ENCODE measurements at places on chromosomes 1 and 21.

- ATAC-seq, result no peak
Measured at GRCh38 chr1:24606621-24607020, 36.5 kb upstream of the SRRM1 start.

GRCh38 chr1:59707178-59707791 lies 107.5 kb upstream of the HOOK1 start:
- peak; percentile 80 for ATAC-seq

DNA sequence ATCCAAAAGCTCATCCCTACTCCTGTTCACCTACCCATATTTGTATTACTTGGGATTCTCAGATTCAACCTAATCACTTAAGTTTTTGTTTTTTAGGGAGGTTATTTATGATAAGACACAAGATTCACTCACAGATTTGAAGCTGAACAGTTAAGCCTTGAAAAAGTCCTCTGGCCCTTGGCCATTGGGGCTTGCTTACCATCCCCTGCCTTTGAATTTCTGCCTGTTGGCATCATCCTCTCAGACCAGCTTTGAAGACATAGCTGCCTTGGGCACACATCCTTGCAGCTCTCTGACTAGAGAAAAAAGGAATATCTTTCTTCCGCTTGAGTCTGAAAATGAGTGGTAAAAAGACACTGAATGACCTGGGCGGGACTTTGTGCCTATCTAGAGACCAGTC lies 41.8 kb upstream of the RALGPS2 start:
- no peak for ATAC-seq

DNA sequence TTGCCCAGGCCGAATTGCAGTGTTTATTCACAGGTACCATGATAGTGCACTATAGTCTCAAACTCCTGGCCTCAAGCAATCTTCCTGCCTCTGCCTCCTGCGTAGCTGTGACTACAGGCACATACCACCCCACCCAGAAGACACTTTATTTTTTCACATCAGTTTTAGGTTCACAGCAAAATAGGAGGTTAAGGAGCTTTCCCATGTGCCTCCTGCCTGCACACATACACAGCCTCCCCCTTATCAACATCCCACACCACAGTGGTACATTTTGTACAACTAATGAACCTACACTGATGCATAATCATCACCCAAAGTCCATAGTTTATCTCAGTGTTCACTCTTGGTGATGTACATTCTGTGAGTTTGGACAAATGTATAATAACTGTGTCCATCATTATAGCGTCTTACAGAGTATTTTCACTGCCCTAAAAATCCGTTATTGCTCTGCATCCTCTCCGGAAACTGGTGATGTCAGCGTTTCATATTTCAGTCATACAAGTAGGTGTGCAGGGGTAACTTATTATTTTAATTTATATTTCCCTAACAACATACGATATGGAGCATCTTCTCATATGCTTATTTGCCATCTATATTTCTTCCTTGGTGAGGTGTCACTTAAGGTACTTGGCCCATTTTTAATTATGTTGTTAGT lies 23.2 kb downstream of the OR13G1 start:
- ATAC-seq, result no peak

DNA sequence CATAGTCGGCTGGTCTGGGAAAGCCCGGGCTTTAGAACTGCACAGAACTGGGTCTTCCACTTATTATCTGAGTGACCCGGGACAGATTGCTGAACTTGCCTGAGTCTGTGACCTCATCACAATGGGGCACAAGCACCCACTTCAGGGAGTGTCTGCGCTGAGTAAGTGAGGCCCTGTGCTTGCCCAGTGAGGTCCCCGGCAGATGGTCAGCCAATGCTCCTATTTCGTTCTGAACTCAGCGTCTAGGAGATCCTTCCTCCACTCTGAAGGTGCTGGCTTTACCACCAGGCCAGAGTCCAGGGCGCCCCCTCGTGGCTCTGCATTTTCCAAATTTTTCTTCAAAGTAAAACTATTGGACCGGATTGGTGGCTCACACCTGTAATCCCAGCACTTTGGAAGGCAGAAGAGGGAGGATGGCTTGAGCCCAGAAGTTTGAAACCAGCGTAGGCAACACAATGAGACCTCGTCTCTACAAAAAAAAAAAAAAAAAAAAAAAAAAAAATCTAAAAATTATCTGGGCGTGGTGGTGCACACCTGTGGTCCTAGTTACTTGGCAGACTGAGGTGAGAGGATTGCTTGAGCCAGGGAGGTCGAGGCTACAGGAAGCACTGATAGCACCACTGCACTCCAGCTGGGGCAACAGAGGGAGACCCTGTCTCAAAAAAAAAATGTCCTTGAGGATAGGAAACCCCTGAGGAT lies 61.7 kb downstream of the FCRL5 start:
- no peak for ATAC-seq

- no peak for ATAC-seq
Measured at GRCh38 chr21:32367158-32367557, 25.7 kb downstream of the URB1 start.

- ATAC-seq, result no peak
Measured at GRCh38 chr1:204260601-204261197, 46.9 kb upstream of the GOLT1A start.

GRCh38 chr1:32878637-32879041 lies 7.7 kb upstream of the HPCA start:
- no peak for ATAC-seq

GRCh38 chr1:61348025-61348665 lies 265.8 kb downstream of the NFIA start:
- no peak for ATAC-seq

DNA sequence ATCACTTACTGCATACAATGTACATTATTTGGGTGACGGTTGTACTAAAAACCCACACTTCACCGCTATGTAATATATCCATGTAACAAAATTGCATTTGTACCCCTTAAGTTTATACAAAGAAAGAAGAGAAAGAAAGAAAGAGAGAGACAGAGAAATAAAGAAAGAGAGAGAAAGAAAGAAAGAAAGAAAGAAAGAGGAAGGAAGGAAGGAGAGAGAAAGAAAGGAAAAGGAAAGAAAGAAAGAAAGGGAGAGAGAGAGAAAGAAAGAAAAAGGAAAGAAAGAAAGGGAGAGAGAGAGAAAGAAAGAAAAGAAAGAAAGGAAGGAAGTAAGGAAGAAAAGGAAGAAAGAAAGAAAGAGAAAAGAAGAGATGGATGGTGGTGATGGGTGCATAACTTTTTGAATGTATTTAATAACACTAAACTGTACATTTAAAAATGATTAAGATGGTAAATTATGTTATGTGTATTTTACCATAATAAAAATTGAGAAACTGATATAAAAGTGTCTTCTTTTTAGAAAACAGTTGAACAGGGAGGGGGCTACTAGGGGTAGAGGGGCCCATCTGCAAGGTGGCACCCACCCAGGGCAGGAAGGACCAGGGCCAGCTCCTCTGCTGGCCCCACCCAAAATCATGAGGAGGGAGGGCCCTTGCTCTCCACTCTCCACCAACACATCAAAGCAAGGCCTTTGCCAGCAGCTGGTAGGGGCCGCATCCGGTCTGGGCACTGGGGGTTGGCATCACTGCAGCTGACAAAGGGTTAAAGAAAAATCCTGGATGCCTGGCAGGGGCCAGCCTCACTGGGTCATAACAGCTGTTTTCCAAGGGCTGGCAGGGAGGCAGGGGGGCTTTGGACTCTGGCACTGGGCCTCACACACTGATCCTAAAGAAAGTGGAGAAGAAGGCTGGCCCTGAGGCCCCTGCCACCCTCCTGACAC lies 153.9 kb upstream of the EDN2 start:
- no peak for ATAC-seq

DNA sequence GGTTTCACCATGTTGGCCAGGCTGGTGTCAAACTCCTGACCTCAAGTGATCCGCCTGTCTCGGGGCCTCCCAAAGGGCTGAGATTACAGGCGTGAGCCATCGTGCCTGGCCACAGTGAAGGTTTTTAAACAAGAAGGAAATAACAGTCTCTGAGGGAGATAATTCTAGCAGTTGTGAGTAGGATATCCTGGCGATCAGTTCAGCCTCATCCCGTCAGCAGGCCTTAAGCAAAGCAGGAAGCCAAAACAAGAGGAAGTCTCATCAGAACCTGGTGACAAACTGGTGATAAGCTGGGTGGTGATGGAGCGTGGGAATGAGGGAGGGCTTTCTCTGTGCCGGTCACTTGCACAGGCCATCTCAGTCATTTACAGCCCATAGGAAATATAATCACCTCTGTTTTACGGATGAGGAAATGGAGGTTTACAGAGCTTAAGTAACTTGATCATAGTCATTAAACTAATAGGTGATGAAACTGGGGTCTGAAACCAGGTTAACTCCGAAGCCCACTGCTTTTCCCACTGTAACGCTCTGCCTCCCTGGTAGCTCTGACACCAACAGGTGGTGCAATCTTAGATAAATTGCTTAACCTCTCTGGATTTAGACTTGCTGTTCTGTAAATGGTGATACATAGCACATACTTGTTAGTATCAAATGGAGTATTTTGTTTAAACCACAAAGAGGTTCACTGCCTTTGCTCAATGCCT lies 40.8 kb upstream of the A3GALT2 start:
- ATAC-seq, result no peak

- no peak for ATAC-seq
Measured at GRCh38 chr1:184366997-184367396, 19.8 kb upstream of the C1orf21 start.

GRCh38 chr1:248045209-248045608 lies 1.4 kb upstream of the OR2L3 start:
- ATAC-seq, result no peak

DNA sequence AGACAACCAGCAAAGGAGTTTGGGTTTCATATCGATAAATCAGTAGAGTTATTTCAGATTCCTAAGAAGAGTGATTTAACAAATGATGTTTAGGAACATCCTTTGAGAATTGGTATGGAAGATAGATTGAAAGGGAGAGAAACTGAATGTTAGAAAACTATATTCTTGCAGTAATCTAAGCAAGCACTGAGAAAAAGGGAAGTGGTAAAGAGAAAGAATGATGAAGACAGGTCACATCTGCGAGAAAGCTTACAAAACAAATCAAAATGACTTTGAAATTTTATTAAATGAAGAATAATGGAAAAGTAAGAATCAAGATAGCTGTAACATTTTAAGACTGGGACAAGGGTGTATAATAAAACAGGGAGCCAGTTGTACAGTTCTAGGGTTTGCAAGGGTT lies 177.0 kb downstream of the HS2ST1 start:
- ATAC-seq, result no peak

GRCh38 chr1:219184337-219184736 lies 10.7 kb downstream of the LYPLAL1 start:
- no peak for ATAC-seq

GRCh38 chr1:222761083-222761482 lies 24.1 kb downstream of the FAM177B start:
- ATAC-seq, result no peak

Measured in gastroesophageal sphincter (tissue), 4 donors.